ENCODE measurements at places on chromosomes 2 and 18.

DNA sequence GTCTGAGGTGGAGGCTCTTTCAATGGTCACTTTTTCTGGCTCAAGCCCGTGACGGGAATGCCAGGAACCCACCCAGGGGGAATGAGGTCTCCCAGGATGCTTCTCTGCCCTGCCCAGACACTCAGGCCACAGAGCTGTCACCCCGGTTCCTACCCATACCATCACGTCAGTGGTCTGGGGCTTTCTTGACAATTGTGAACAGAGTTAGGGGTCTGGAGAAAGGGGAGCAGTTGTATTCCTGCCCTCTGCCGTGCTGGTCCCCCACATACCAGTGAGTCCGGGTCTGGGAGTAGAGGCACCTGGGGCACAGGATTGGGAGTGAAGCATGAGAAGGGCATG, 97.2 kb downstream of the B3GNT2 start:
- no peak for DNase-seq

GRCh38 chr2:9582624-9583023, 27.0 kb upstream of the ADAM17 start:
- DNase-seq: no peak

GRCh38 chr18:2914881-2915240, 68.1 kb downstream of the EMILIN2 start:
- DNase-seq: no peak

DNA sequence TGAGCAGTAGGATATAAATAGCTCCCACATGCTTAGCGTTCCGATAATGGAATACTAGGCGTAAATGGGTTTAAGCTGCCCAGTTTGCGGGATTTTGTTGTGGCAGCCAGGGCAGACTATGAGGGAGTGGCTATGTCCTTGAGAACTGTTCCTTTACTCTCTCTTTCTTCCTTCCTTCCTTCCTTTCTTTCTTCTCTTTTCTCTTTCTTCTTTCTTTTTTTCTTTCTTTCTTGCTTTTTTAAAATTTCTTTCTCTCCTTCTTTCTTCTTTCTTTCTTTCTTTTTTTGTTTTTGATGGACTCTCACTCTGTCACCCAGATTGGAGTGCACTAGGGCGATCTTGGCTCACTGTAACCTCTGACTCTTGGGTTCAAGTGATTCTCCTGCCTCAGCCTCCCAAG, 9.1 kb upstream of the PRELID3A start:
- DNase-seq: no peak

GRCh38 chr18:29361843-29362242, 1184.9 kb upstream of the CDH2 start:
- DNase-seq: no peak

- no peak for DNase-seq
Measured at GRCh38 chr2:61742955-61743354, 110.9 kb downstream of the FAM161A start.

DNA sequence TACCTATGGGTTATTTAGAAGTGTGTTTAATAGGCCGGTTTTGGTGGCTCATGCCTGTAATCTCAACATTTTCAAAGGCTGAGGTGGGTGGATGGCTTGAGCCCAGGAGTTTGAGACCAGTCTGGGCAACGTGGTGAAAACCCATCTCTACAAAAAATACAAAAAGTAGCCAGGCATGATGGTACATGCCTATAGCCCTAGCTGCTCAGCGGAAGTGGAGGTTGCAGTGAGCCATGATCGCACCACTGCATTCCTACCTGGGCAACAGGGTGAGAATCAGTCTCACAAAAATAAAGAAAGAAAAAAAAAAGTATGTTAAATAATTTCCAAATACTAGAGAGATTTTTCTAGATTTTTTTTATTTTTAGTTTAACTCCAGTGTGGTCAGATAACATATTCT, 316.0 kb downstream of the KIAA1328 start:
- DNase-seq: no peak

- no peak for DNase-seq
Measured at GRCh38 chr2:12731701-12732280, 15.1 kb downstream of the TRIB2 start.

GRCh38 chr18:48133671-48134251, 203.3 kb upstream of the SMAD2 start:
- no peak for DNase-seq

GRCh38 chr2:183219888-183220287, 95.6 kb downstream of the NUP35 start:
- DNase-seq: no peak

GRCh38 chr2:224968051-224968450, 74.2 kb downstream of the DOCK10 start:
- no peak for DNase-seq

GRCh38 chr18:61731178-61731577, 161.6 kb downstream of the RNF152 start:
- no peak for DNase-seq

DNA sequence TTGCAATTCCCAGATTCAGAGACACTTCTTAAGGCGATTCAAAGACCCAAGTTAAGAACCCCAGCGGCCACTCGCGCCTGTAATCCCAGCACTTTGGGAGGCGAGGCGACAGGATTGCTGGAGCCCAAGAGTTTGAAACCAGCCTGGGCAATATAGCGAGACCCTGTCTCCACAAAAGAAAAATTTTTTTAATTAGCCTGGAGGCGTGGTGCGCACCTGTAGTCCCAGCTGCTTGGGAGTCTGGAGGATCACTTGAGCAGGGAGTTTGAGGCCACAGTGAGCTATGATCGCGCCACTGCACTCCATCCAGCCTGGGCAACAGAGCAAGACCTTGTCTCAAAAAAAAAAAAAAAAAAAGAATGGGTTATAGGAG, 585 bp upstream of the ANAPC1 start:
- DNase-seq: no peak

DNA sequence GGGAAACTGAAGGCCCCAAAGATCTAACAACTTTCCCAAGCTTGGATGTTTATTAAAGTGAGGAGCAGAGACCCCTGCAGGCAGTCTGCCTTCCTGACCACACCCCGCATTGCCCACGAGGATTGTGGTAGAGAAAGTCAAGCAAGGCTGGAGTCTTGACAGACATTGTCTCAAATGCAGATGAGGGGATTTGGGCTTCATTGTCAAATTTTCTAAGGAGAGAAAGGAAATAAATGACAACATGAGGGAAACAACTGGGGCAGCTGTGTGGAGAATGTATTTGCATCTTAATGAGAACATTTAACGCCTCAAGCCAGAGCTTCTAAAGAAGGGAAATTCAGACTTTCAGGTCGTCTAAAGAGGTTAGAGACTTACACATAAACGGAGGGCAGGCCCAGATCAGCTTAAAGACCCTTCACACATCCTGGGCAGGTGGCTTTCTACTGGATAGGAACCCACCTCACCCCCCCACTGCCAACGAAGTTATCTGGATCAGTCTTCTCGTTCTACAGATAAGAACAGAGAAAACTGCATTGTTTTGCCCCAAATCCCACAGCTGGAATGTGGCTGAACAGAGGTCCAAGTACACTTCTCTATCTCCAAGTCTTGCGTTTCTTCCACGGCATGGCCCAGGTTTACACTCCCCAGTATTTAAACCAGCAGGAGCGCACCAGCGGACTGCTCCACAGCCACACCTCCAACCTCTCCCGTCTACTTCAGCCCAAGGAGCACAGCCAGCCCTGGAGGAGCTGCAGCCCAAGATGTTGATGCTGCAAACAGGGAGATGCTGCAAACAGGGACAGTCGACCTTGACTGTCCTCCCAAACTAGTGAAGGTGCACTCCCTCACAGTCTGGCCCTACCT, 16.2 kb upstream of the SCG2 start:
- DNase-seq: no peak

GRCh38 chr2:25570161-25570845, 103.1 kb downstream of the DTNB start:
- no peak for DNase-seq

- DNase-seq: no peak
Measured at GRCh38 chr2:176100547-176101140, 1.0 kb downstream of the HOXD12 start.

DNA sequence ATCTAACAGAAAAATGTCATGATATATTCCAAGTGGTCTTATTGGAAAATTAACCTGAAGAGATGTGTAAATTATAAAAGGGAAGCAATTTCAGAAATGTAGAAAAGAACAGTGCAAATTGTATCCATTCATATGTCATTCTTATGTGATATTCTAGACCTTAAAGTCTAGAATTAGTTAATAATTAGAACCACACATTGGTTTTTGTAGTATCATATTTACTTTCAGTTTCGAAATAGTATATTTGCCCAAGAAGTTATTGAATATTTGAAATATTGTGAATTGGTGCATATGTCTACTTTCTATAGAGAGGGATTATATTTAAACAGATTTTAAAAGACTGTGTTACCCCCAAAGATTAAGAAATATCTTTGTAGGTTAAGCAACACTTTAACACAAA, 1348.6 kb upstream of the ACVR2A start:
- no peak for DNase-seq

DNA sequence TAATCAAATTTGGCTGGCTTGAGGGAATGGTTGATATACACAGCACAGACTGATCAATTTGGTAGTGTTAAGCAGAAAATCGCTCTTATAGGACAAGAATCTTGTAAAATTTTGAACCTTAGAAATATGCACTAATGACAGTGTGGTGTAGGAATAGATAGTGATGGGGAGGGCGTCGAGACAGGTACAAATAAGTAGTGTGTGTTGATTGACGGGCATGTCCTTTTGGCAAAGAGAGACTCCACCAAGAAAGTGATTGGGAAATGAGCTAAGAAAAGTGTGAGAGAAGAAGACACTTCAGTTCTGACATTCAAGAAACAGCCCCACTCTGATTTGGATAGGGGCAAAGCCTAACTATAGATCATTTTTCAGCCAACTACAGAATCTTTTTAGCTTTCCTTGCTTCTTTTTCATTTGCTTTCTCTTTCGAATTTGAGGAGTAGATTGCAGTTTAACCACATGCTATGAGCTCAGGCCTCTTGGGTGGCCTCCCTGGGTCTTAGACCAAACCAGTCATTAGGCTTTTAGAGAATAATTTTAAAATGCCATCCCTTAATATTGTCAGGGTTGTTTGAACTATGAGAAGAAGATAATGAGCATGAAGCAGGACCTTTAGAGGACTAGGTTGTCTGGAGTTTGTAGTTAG, 127.1 kb downstream of the CERS6 start:
- DNase-seq: no peak

GRCh38 chr2:100766256-100766655, 53.7 kb upstream of the NPAS2 start:
- no peak for DNase-seq

GRCh38 chr2:67645280-67646138, 248.4 kb downstream of the ETAA1 start:
- DNase-seq: no peak

GRCh38 chr2:218659988-218660358, 490 bp downstream of the BCS1L start:
- no peak for DNase-seq

DNA sequence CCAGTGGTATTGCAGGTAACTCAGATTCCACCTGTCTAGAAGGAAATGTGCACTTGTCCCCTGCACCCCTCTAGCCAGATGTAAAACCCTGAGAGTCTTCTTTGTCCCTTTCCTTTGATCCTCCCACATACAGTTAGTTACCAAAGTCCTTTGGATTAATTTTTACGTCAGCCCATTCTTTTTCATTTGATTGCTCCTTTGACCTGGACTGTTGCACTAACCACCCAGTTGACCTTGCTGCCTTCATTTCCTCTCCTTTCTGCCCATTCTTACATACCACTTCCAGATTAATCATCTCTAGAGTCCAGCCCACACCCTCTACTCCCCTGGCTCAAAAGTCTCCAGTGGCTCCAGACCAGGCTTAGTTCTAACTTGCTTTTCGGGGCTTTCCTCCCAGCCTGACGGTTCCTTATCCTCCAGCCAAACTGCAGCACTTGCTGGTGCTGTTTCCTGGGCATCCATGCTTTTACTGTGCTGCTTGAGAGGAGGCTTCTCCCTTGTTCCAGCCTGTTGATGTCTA, 99.3 kb downstream of the SPTBN1 start:
- DNase-seq: no peak

DNA sequence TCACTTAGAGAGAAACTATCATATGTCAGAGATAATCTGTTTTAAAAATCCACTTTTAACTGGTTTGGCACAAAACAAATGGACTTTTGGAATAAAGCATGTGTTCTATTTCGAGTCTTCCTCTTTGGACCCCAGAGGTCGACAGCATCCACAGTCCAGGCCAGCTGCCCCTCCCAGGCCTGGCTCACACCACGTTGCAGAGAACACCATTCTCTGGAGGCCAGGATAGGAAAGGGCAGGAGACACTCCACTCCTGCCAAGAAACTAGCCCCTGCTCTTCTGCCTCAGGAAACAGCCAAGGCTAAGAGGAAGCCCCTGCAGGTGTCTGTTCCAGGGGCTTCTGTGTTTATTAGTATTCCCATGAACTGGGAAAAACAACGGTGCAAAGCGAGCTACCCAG, 456.6 kb upstream of the ID2 start:
- no peak for DNase-seq
